C1 segment of cervical spinal cord (tissue), 14 donors: ENCODE measurements at places on chromosomes 6 and 20.

- DNase-seq = no peak
These were observed 4.6 kb upstream of the C2 start for GRCh38 chr6:31922942-31923341.

- DNase-seq = no peak
These were observed 154.0 kb upstream of the KCNG1 start for GRCh38 chr20:51176876-51177275.

- DNase-seq = no peak
These were observed 18.9 kb downstream of the MANBAL start for GRCh38 chr20:37308086-37309050.

GRCh38 chr6:36980876-36981619, 4.9 kb downstream of the MTCH1 start:
- no peak for DNase-seq

DNA sequence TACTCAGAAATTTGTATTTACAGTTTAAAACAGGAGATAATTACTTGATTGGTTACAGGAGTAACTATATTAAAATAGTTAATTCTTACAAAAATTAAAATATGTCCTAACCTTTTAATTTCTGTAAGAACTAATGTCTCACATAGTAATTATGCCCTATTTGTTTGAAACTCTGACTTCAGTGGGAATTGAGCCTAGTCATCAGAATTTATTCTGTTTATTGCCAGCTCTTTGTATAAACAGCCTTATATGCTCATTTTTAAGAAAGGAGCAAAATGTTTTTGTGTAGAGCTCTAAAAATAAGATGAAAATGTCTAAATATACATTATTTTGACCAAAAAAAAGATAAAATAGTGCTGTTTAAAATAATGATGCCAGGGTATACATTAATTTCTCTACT, 21.5 kb downstream of the TRMT11 start:
- no peak for DNase-seq

DNA sequence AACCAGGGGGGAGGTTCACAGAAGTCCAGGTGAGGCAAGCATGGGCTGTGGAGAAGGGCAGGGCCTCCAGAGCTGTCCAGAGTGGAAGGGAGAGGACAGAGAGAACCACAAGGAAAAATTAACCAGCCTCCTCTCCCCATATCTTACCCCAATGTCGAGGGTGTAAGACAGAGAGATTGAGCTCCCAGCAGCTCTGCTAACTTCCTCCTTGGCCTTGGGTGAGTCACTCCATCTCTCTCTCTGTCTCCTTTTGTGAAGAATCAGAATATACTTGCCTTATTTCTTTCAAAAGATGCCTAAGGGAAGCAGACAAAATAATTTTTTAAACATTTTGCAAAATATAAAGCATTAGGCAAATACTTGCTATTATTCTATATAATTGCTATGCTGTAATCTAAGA, 58.3 kb upstream of the IYD start:
- no peak for DNase-seq

DNA sequence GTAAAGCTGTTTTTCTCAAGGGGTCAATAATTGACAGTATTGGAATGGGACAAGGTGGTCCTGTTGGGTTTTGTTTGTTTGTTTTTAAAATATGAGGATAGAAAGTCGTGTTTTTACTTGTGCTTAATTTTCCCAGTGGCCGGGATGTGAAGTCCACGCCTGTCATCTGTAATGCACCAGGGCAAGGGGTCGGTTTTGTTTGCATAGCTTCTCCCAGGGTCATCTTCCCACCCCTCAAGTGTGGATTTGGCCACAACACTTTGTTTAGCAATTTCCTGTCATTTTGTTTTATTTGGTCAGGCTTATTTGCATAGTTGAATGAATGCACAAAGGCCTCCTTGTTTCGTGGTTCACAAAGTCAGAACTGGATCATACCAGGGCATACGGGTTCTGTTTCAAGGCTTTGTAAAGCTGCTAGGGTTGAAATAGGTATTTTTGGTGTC, 29.8 kb downstream of the SYNJ2 start:
- DNase-seq = peak; percentile 35

- DNase-seq = no peak
These were observed 20.2 kb downstream of the ADNP start for GRCh38 chr20:50911030-50911429.

DNA sequence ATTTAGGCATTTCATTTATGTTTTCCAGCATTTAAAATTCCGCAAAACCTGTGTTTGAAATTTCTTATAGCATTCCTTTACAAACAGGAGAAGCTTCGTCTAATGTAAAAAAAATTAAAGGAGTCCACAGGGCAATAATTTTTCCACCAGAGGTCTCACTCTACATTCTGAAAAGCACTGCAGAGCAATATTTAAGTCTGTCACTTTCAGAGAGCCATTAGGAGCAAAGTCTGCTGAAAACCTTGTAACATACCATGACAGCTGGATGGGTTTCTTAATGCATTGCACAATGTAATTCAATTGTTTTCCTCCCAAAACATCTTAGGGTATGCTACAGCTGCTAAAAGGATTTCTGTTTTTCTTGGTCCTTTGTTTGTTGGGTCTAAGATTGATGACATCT, 18.0 kb downstream of the BAG2 start:
- DNase-seq = no peak
